ENCODE measurements at places on chromosomes 4 and X. TPM values are rescaled to one million over a fixed set of nuclear protein-coding genes. Genes with fewer than 3 reads are reported as not detected.

FAM53A gene
- total RNA-seq = 0.92 TPM

PCYT1B gene
- 0.64 TPM for total RNA-seq

USP17L12 gene
- total RNA-seq = not detected

TBC1D8B gene
- total RNA-seq = 2.9 TPM

PGAM4 gene
- 0.44 TPM for total RNA-seq

TMEM271 gene
- not detected for total RNA-seq

ERAS gene
- total RNA-seq = not detected

RBM46 gene
- not detected for total RNA-seq

H2BW2 gene
- total RNA-seq = not detected

GRCh38 chr4:42151568-42152506 is 618 bp downstream of the BEND4 start:
- ATAC-seq = peak; percentile 56

GRCh38 chr4:112956484-112956896 is 93.0 kb upstream of the ANK2 start:
- no peak for ATAC-seq

- ATAC-seq = no peak
Measured at GRCh38 chr4:128582427-128582870, 227.1 kb upstream of the JADE1 start.

DNA sequence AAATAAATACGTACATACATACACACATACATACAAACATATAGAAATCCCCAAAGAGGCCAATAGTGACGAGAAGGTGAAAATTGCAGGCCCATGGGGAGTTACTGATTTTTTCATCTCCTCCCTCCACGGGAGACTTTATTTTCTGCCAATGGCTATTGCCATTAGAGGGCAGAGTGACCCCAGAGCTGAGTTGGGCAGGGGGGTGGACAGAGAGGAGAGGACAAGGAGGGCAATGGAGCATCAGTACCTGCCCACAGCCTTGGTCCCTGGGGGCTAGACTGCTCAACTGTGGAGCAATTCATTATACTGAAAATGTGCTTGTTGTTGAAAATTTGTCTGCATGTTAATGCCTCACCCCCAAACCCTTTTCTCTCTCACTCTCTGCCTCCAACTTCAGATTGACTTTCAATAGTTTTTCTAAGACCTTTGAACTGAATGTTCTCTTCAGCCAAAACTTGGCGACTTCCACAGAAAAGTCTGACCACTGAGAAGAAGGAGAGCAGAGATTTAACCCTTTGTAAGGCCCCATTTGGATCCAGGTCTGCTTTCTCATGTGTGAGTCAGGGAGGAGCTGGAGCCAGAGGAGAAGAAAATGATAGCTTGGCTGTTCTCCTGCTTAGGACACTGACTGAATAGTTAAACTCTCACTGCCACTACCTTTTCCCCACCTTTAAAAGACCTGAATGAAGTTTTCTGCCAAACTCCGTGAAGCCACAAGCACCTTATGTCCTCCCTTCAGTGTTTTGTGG is 180.7 kb downstream of the AR start:
- no peak for ATAC-seq

- no peak for ATAC-seq
Measured at GRCh38 chr4:72468904-72469502, 100.0 kb downstream of the ADAMTS3 start.

DNA sequence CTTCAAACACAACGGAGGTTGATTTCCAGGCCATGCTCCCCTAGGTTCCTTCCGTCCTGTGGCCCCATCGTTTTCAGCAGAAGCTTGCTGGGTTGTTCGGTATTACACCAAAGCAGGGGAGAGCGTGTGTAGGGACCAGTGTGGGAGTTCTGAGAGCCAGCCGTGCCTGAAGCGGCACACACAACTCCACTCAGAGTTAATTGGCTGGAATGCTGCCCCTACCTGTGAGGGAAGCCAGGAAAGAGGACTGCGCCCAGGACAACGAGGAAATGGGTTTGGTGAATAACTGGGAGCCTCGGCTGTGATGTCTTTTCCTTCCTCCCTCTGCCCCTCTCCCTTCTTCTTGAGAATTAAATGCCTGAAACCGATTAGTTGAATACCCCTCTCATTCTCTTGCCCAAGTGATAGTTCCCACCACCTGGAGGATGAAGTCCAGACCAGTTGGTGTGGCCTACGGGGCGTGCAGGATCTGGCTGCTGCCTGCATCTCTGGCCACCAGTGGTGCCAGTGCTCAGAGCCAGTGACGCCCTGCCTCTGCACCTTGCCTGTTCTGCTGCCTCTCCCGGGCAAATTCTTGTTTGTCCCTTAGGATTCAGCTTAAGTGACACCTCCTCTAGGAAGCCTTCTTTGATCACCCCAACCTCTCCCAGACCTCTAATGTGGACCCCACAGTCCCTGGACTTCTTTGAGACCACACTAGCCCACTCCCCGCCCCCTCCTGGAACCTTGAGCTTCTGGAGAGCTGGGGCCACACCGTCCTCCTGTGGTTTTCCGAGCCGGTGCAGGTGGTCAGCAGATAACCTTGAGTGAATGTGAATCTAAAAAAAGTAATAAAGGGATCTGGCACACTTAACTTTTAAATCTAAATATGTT is 33.6 kb downstream of the TBC1D14 start:
- ATAC-seq = no peak

DNA sequence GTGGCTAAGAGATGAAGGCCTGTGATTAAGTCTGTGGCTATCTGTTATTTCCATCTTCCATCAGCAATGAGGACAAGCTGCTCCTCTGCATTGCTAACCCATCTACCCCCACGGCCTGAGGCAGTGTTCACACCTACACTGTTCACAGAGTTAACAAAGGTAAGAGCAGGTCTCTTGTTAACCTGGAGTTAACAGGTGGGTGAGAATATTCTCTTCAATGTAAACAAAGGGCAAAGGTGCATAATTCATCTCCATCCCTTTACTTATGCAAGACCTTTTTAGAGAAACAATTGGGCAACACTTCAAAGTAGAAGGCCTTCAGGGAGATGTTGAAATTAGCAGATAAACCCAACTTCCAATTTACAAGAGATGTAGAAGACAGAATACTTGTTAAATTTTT is 2.8 kb downstream of the SLC35A2 start:
- no peak for ATAC-seq

DNA sequence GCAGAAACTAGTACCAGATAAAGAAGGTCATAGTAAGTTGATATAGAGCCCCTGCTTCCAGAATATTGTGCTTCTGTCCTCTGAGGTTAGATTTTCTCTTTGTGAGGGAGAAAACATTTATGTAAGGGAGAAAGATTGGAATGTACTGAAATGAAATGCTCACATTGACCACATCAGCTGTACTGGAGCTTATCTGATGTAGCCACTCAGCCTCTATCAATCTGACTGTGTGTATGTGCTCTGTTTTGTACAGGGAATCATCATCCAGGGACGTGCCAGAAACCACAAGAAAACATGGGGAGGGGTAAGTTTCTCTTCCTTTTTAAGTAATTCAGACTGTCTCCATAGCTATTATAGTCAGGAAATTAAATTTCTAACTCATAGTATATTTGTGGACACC is 56.8 kb downstream of the PRRG1 start:
- ATAC-seq = no peak

- peak; percentile 92 for ATAC-seq
Measured at GRCh38 chr4:153432965-153433753, 33.0 kb upstream of the TMEM131L start.

DNA sequence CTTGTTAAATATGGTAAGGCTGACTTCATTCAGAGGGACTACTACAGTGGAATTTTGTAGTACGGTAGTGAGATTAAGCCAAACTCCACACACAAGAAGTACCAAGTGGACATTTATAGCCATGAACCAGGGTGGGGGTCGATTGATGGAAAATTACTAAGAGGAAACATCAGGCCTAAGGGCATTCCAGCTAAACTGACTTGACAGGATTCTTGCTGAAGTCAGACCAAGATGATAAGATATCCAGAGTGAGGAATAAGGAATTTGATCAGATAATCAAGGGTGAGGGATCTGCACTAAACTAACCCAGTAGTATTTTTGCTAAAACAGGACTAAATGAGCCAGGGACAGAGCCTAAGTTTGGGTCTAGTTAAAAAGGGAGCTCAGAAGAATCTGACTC is 597.5 kb downstream of the RPA4 start:
- no peak for ATAC-seq

GRCh38 chr4:113468165-113469022 is 293.1 kb downstream of the CAMK2D start:
- ATAC-seq = peak; percentile 99

- no peak for ATAC-seq
Measured at GRCh38 chrX:13786048-13786447, 30.8 kb downstream of the GPM6B start.

GRCh38 chrX:10602646-10603045 is 17.7 kb downstream of the MID1 start:
- peak; percentile 64 for ATAC-seq

DNA sequence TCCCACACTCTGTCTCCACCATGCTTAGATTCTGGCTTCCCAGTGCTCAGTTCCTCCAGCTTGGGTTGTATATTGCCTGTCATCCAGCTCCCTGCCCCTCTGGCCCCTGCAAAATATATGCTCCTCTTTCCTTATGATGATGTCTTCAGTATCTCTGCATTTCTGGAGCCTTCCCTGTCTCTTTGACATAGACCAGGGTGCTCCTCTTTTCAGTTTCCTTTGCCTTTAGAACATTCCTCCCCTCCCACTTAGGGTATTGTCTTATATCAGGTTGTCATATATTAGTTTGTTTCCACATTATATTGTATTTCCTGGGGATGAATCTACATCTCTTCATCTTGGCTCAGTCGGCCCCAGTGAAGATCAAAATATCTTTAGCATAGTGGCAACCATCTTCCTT is 526.4 kb downstream of the MID1IP1 start:
- no peak for ATAC-seq
